ENCODE measurements at places on chromosomes 2 and 18. TPM values are rescaled to one million over a fixed set of nuclear protein-coding genes. Genes with fewer than 3 reads are reported as not detected.

The DYNAP gene
- total RNA-seq = not detected

GRCh38 chr2:181891258-181891965 lies at the start of gene ITPRID2:
Gene ITPRID2, plus strand, starts transcription at chr2:181891730. Its CDS starts 337 bp downstream, at chr2:181892067.
- peak; percentile 98 for ATAC-seq

DNA sequence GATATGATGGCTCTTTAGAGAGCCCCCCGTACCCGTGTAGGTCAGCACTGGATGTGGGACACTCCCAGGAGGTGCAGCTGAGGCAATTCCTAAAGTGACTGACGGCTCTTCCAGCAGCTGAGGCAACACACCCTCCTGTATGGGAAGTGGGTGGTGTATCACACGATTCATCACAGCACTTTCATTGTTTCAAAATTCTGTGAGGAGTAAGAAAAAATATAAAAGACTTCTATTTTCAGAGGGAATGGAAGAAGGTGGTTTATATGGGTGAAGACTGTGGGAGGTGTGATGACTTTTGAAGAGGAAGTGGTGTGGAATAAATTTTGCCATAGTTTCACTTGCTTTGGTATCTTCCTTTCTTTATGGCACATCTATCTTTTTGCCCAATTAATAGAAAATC lies 22.3 kb downstream of the QPCT start:
- no peak for ATAC-seq

GRCh38 chr2:215454519-215455246 lies 18.8 kb upstream of the FN1 start:
- no peak for ATAC-seq

The TMEM182 gene
- 0.93 TPM for total RNA-seq

GRCh38 chr18:54742659-54743604 lies 85.3 kb upstream of the RAB27B start:
- ATAC-seq = peak; percentile 57

The MTIF2 gene
- total RNA-seq = 21.6 TPM
